ENCODE measurements at places on chromosomes 12 and 14.

DNA sequence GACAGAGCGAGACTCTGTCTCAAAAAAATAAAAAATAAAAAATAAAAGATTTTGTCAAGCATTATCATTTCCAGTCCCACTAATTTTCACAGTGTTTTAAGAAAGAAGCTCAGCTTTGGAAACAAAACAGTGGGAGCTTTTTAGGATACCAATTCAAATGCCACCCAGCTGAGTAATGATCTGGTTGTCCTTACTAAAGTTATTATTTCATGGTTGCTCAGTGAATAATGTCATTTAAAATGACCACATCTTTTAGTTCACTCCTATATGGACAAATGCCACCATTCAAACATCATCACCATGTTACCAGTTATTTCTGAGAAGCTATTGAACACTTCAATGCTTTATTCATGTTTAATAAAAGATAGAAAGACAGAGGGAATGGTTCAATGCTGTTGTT, 365.0 kb downstream of the CCER1 start:
- no peak for DNase-seq

DNA sequence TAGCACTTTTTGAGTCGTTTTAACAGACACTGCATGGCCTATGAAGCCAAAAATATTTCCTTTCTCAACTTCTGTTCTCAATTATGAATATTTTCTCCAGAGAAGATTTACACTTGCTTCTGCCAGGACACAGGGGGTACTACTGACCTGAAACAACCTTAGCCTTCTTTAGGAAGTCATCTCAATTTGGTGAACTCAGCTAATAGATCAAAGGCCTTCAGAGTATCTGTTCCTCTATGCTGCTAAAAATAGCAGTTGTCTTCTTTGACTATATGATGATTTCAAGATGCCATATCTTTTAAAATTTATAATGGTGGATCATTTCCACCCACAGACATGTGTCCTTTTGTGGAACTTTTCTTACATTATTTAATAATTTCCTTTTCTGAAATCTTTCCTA, 14.0 kb upstream of the NDUFA12 start:
- DNase-seq, result no peak

DNA sequence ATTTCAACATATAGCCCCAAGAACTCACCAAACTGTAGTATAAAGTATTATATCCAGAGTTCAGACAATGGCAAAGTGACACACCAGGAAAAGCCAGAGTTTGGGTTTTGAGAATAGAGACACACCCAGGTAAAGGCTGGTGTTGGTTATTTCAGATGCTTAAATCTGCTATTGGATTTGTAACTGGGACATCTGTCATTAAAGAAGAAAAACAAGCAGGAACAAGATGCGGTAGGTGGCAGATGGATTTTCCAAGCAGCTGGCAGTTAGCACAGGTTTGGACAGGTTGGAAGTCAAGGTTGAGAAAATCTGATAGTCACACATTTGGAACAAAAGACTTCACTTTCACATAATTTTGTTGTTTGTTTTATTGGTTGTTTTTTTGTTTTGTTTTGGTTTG, 14.4 kb upstream of the CDK17 start:
- DNase-seq, result no peak

DNA sequence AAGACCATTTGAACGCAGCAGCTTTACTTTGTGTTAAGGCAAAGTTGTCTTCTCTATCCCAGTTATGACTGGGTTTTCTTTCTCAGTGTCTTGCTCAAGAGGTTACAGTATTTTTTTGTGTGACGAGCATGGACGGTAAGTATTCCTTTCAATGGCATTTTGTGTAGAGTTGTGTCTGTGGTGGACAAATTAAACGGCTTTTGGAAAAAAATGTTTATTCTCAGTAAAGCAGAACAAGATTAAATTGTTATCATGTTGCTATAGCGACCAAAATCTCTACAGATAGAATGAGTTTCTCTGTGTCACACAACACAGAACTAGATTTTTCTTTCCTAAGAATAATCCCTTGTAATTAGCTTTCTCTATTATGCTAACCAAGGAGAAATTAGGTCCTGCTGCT, 417.1 kb downstream of the AEBP2 start:
- no peak for DNase-seq

DNA sequence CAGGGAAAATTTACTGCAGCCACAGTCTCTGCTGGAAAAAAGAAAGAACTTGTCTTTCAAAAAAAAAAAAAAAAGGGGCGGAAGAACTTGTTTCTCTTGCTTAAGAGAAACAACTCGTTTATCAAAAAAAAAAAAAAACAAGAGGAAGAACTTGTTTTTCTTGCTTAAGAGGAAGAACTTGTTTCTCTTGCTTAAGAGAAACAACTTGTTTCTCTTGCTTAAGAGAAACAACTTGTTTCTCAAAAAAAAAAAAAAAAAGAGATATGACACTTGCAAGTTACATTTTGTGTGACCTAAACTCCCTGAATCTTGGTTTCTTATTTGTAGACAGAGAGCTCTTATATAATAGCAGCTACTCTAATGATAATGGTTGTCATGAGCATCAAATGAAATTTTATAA, 44.7 kb upstream of the USP15 start:
- DNase-seq, result no peak

DNA sequence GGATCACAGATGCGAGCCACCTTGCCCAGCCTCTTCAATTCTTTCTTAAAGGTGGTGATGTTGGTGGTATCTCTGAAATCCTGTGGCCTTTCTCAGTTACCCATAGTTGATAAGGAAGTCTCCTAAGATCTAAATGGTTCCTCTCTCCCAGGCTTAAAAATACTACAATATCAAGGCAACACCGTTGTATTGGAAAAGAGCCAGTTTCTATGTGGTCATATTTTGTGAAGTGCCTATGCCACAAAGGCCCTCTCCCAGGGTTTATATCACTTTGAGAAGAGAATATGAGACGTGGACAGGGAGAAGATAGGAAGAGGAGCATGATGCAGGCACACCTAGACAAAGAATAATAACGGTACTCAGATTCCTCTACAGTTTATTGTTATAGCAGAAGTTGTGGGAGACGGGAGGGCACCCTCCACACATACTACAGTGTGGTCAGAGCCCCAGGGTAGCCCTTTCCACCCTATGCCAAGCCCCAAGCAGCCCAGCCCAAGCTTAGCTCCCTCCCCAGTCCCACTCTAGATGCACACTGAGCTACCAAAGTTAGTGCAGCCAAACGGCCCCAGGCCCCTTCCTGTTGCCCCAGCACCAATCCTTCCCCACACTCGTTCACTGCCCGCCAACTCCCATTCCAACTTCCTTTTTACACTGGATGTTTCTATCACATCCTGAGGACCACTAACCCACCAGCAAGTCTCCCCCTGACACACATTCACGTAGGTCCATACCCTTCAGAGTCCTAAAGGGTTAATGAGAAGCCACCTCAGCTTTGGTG, 8.3 kb downstream of the NDRG2 start:
- no peak for DNase-seq

- no peak for DNase-seq
Observed at GRCh38 chr14:36718216-36718615, 56.6 kb downstream of the PAX9 start.

DNA sequence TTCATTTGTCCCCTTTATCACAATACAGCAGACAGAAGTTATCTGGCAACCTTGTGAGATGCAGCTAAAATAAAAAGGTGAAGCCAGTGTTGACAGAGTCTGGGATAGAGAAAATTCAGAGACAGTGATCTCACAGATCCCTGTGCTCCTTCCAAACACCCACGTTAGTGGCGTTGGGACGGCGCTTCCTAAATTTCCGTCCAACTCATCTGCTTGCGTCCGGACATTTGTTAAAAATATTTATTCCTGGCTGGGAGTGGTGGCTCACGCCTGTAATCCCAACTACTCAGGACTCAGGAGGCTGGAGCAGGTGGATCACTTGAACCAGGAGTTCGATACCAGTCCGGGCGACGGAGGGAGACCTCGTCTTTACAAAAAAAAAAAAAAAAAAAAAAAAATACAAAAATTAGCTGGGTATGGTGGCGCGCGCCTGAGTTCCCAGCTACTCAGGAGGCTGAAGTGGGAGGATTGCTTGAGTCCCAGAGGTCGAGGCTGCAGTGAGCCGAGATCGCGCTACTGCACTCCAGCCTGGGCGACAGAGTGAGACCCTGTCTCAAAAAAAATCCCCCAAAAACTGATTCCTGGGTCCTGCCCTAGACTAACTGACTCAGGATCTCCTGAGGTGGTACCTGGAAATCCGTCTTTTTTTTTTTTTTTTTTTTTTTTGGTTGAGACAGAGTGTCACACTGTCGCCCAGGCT, 708 bp upstream of the TCTN1 start:
- DNase-seq, result no peak

GRCh38 chr12:26109343-26109881, 15.4 kb downstream of the BHLHE41 start:
- DNase-seq, result no peak

- DNase-seq, result no peak
Observed at GRCh38 chr12:29863665-29864064, 79.9 kb upstream of the TMTC1 start.

GRCh38 chr12:8951744-8952143, 2.3 kb upstream of the M6PR start:
- DNase-seq, result no peak

GRCh38 chr12:69821456-69822159, 3.4 kb upstream of the MYRFL start:
- DNase-seq, result no peak

DNA sequence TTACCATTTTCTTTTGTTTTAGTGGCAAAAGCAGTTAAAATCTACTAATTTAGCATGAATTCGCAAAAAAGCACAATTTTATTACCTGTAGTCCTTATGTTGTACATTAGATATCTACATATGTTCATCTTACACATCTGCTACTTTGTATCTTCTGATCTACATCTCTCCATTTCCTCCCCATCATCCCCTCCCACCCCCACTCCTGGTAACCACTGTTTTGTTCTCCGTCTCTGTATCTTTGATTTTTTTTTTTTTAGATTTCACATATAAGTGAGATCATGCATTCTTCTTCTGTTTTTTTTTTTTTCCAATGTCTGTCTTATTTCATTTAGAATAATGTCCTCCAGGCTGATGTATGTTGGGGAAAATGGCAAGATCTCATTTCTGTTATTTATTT, 922.7 kb downstream of the VRK1 start:
- DNase-seq, result no peak

GRCh38 chr14:55125403-55125802, 3.6 kb upstream of the LGALS3 start:
- no peak for DNase-seq

DNA sequence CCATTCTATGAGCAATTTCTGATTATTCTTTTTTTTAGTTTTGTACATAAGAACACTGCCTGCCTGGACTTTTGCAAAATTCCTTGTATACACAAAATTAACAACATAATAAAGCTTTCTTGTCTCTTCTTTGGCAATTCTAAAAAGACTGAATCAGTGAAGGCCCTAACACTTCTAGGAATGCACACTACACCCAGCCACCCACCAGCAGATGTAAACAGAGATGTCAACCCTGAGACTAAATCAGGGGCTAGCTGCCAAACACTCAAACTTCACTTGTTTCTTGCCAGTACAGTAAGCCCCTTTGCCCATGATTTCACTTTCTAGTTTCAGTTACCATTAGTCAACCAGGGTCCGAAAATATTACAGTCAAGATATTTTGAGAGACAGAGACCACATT, 15.5 kb downstream of the DCAF5 start:
- no peak for DNase-seq

- no peak for DNase-seq
Observed at GRCh38 chr14:22481546-22481945, 107.5 kb downstream of the DAD1 start.

DNA sequence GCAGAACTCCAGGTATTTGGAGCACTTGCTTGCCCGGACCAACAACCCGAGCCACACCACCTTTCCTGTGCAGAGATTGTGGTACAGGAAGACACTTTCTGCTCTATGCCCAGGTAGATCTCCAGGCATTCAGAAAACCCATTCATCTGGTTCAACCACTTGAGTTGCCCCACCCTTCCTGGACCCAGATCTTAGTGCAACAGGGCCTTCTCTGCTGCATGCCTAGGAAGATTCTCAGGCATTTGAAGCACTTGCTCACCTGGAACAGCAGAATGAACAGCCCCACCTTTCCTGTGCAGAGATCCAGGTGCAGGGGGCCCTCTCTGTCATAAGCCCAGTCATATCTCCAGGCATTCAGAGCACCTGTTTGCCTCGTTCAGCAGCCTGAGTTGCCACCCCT, 412.8 kb upstream of the MGAT4C start:
- no peak for DNase-seq

DNA sequence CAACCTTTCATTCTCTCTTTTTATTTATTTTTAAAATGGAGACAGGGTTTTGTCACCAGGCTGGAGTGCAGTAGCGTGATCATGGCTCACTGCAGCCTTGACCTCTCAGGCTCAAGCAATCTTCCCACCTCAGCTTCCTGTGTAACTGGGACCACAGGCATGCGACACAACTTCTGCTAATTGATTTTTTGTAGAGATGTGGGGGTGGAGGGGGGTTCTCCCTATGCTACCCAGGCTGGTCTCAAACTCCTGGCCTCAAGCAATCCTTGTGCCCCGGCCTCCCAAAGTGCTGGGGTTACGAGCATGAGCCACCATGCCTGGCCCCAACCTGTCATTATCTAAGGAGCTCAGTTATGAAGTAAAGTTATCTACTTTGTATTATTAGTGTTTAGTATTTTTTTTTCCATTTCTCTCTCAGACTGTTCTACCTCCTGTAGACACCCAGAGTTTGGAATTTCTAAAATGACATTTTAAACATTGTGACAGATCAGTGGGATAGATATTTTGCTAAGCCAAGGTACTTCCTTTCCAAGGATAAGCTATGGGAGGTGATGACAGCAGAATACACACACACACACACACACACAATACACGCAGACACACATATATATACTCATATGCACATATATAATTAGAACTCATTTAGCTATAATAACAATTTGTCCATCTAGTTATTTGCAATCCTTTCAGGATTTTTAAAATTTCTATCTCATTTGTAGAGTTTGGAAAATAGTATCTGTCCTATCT, 2.1 kb upstream of the USP44 start:
- DNase-seq, result no peak

GRCh38 chr12:26535826-26536225, 297.2 kb downstream of the ITPR2 start:
- DNase-seq, result no peak

DNA sequence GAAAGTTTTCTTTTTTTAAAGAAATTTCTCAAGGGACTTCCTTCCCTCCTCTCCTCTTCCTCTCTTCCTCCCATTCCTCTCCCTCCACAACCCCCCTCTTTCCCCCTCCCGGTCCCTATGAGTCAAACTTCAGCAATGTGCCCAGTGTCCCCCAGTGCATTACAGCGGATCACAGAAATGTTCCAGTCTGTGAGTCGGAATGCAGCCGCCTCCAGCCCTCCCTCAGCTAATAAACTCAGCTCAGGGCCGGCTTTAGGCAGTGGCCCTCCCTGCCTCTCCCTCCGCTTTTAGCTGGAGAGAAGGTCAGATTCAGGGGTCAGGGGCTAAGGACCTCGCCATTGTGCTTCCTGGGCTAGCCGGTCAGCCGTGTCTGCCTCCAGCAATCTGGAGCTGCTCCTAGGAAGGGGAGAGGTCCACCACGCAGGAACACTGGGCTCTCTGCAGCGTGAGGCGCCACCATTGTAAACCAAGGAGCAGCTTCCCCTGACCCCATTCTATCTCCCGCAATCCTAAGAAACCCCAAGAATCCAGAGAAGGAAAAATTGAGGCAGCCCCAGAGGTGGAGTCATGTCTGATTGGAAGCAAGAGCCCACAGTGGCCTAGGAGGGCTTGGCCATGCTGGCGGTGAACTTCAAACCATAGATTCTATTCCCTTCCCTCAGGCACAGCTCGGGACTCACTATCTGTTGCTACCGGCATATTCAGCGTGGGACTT, 1.1 kb upstream of the HDAC7 start:
- no peak for DNase-seq

- no peak for DNase-seq
Observed at GRCh38 chr14:55689981-55690871, 110.2 kb downstream of the KTN1 start.

- DNase-seq, result no peak
Observed at GRCh38 chr12:62519043-62519442, 52.4 kb downstream of the MON2 start.

Data from stimulated activated CD8-positive, alpha-beta memory T cell treated with anti-CD3 and anti-CD28 coated beads, Interleukin-2, amount 100 ng/mL, for 48 hours (primary cell).